ENCODE measurements at places on chromosomes 5 and 9.

DNA sequence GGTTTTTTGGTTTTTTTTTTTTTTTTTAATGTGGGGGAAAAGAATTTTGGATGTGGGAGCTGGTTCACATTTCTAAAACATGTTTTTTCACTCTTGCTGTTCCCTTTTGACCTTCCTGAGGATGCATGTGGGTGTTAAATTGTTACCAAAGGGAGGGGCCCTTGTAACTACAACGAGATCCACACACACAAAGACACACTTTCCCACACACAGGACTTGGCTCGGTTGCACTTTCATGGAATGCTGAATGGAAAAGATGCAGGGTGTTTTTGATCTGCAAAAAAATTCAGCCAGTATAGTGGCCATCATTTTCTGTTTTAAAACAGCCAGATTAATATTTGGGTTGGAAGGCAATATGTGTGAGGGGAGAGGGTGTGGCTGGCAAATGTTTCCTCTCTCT is 576.9 kb downstream of the EBF1 start:
- DNase-seq, result peak; percentile 66

DNA sequence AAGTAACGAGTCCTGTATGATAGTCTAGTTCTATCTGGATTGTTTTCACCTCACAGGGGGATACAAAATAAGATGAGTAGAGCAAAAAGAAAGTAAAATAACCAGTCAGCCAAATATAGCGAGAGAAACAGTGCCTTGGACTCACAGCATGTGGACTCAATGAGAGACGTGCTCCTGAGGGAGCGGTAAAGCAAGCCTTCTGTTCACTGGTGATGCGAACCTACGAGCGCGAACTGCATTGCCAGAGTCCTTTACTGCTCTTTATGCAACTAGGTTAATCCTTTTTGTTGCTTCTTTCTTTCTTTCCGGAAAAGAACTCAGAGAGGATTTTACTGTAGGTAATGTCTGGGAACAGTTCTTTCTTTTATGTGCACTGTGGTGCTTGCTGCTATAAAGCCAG is 132.7 kb downstream of the ANXA1 start:
- no peak for DNase-seq

DNA sequence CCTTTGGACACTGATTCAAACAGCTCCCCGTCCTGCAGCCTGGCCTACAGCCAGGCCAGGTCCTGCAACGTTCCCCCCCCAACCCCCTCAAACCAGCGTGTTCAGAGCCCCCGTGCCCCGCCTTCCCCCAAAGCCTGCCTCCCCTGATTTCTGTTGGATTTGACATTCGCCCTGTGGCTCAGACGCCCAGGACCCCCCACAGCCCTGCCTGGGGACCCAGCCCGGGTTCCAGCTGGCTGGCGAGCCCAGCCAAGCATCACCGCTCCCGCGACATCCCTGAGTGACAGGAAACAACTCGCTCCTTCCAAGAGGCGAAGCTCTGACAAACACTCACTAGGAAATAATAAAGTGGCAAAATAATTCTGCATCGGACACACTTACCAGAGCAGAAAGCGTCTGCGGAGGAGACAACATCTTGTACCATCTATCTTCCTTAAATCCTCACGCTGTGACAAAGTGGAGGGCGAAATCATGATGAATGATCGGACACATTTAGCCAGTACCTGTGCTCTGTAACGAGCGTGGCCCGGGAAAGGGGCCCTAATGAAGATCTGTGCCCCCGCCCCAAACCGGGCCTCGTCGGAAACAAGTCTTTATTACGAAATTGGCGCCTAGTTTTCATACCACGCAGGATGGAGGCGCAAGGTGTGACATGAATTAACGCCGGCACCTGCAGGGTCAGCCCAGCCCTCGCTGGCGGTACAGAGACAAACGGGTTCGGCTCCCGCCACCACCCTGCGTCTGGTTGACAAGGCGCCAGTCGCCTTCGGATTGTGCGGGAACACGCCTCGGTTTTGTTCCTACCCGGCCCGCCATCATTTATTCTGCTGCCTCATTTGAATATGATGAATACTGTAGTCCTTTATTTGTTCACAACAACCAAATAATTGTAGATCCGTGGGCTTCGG is 91.0 kb upstream of the MVB12B start:
- DNase-seq, result no peak

DNA sequence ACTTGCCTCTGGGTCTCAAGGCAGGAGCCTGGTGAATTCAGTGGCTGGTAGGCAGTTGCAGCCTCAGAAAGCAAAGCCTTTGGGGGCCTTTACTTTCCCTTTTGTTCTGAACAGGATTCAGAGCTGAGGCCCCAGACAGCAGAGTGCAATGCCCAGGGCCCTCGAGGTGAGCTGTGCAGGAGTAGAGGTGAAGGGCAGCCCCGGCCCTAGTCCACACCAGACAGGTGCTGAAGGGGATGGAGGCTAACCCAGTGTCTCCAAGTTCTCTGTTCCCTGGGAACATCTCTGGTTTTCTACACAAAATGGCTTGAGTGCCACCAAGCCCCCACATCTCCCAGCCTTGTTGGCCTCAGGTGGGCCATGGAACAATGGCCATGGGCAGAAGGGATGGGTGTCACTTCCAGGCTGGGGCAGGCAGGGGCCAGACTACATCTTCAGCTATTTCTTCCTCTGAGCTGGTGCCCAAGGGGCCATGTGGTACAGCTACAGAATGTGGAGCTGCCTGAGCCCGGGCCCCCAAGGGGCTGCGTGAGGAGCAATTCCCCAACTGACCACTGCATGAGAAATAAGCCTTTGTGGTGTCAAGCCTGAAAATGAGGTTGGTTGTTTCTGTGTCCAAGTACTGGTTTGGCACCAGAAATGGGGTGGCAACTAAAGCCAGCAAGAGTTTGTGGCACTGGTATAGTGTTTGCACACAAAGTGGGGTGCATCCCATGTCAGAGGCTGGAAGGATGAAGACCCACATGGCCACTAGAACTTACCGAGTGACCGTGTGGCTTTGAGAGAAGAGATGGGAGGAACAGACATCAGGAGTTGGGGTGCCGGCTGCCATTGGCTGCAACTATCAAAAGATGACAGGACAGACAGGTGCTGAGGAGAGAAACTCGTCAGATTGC is 57.8 kb downstream of the BARX1 start:
- DNase-seq, result no peak

GRCh38 chr5:92838253-92838652 is 742.8 kb downstream of the NR2F1-AS1 start:
- DNase-seq, result no peak

DNA sequence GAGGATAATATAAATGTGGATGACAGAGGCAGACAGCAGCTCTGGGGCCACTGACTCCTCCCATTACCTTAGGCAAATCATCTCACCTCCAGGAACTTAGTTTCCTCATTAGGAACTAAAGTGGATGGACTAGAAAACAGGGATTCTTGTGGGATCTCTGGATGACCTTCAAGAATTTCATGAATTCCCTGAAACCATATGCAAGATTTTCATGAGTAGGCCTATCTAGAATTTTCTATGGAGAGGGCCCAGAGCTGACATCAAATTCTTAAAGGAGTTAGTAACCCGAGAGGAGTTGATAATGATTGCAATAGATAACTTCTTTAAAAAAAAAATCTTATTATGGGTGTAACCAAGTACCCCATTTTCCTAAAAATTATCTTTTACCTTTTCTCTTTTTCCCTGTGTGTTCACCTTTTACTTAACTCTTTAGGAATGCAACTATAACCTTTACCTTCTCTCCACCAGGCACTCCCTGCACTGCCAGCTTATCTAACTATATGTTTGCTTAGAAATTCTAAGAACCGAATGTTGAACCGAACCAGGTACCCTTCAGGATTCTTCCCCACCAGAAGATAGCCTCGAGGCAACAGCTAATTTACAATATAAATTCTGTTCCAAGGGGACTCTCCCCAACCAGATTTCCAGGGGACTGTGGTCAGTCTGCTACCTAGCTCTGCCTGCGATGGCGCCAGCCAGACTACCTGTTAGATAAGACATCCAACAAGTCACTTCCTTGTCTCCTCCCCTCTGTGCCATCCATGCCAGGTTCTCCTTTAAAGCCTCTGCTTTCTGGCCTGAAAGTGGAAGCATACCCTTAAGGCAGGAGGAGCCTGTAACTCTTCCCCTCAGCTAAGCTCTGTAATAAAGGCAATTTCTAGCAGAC is 86.0 kb downstream of the GCNT4 start:
- DNase-seq, result no peak

DNA sequence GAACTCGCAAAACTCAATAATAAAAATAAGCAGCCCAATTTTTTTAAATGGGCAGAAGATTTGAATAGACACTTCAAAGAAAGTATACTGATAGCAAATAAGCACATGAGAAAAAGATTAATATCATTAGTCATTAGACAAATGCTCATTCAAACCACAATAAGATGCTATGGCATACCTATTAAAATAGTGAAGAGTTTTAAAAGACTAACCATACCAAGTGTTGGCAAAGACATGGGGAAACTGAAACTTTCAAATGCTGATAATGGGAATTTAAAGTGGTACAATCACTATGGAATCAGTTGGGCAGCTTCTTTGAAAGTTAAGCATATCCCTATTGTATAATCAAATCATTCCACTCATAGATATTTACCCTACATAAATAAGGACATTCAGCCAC is 26.6 kb upstream of the ORM1 start:
- no peak for DNase-seq

GRCh38 chr5:127227881-127228280 is 62.7 kb upstream of the MEGF10 start:
- no peak for DNase-seq

DNA sequence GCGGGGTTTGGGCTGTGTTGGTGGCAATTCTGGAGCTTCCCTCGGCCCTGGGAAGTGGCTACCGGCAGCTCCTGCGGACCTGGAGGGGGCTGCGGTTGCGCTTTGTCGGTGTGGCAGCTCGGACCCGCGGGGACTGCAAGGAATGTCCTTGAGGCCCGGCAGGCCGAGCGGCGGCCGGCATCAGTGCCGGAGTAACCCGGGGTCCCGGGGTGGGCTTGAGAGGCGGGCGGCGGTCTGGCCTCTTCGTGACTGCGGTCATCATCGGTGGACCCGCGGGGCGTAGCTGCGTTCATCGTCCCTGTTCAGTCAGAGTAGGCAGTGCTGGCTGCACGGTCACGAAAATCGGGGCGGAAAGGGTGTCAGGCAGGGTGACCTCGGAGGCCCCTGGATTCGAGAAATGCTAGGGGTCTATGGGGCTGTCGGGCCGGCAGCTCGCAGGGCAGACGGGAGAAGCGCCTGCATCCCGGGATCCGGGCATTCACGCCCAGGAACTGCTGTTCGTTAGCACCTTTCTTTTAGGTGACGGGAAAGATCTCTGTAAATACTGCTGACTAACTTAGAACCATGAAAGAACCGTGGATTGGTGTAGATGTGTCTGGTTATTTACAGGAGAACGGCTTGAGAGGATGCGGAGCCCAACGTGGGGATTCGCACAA is 474 bp downstream of the HMGCR start:
- DNase-seq, result no peak

DNA sequence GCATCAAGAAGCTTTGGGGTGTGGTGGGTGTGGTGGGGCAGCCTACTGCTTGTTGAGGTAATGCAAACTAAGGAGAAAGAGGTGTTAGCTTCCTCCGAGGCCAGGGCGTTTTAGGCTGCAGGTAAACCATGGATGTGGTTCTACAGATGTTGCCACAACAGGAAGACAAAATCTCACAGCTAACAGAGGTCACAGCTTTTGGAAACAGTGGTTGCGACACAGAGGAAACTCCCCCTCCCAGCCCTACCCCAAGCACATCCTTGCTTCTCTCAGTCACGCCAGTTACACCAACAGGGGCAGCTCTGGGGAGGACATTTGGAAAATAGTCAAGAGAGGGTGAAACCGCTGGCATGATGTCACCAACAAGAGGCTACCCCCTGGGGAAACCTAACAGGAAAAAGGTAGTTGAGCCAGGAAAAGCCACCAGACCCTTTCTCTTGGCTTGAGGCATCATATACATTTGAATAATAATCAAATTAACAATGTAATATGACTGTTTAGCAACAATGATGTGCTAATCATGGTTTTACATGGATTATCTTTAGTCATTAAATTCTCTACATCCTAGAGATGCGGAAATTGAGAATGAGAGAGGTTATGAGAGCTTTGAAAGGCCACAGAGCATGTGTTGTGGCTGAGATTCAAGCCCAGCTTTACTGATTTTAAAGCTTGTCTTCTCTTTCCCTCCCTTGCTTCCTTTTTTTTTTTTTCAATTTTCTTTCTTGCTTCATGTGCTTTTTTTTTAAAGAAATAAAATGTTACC is 82.2 kb upstream of the IL12B start:
- no peak for DNase-seq

GRCh38 chr9:127561491-127562278 is 50.4 kb upstream of the STXBP1 start:
- peak; percentile 99 for DNase-seq

DNA sequence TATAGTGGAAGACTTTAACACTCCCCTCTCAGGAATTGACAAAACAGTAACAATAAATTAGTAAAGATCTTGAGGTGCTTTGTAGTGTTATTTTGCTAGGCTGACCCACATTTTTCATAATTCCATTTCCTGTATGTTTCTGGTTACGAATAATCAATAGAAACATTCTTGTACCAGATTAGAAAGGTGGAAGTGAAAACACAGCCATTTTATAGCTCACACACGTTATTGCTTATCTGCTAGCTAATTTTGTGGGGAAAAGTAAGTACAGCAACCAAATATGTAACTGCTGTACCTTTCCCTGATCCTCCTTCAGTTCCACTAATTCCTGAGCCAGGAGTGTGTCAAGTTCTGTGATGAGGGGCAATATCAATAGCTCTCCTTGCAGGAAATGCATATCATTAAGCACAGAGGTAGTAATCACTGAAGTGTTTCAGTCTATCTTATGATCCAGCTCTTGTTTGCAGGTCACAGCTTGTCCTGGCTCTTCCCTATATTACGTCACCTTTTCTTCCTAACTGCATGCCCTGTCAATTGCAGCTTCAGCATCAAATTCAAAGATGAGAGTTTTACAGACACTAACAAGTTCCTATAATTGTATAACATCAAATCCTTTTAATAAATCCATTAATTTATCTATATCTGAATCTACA is 59.4 kb downstream of the MINAR2 start:
- DNase-seq, result no peak

GRCh38 chr5:66824476-66824875 is 228.3 kb downstream of the MAST4 start:
- DNase-seq, result no peak

DNA sequence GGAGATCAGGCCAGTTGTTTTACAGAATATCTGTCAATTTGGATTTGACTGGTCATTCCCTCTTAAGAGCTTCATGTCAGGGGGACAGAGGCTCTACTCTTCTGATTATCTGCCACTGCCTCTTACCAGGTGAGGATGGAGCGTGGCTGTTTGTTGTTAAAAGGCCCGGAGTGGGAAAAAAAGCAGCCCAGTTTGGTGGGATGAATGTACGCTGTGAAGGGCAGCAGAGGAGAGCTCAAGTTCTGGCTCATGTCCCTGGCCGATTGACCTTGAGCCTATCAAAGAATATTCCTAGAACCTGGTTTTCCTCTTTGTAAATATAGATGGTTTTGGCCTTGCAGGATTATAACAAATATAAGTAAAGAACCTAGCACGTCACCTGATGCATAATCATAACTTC is 16.3 kb upstream of the SHB start:
- no peak for DNase-seq

GRCh38 chr5:19886123-19886917 is 101.7 kb downstream of the CDH18 start:
- peak; percentile 73 for DNase-seq

Data from fibroblast of skin of right quadriceps (primary cell).